Mesendoderm (in vitro differentiated cells): ENCODE measurements at places on chromosomes 5 and 9.

GRCh38 chr5:68375540-68375939 is 160.0 kb downstream of the PIK3R1 start:
- no peak for DNase-seq

DNA sequence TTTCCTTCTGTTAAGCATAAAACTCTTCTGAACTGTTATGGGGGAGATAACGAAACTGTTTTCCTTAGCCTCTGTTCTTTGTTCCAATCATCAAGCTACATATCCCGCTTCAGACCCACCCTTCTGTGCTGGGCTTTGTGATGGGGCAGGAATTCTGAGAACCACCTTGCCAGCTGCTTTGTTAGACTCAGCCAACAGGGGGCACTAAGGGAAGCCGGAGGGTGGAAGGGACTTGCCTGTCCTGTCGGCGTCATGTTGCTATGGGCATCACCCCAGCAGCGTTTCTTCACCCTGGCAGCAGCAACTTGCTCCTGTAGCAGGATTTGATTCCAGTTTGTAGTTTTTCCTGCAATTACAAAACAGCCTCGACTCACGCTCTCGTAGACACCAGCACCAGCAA is 169.1 kb downstream of the CAAP1 start:
- DNase-seq = peak; percentile 85

DNA sequence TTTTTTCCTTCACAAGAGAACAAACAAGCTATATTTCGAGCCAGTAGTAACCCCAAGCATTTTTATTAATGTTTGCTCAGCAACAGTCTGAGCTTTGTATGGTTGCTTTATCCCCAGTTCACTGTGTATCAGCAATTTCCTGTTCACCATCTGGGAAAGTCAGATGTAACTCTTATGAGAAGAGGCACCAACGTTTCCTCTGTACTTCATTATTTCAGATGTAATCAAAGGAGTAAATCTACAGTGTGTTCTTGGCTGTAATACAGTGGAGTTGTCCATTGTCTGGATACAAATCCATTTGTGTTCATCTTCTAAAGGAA is 340.2 kb downstream of the ARRDC3 start:
- no peak for DNase-seq

GRCh38 chr5:31364881-31365636 is 166.8 kb downstream of the DROSHA start:
- DNase-seq = no peak

GRCh38 chr5:4086081-4086480 is 490.4 kb downstream of the IRX1 start:
- no peak for DNase-seq

DNA sequence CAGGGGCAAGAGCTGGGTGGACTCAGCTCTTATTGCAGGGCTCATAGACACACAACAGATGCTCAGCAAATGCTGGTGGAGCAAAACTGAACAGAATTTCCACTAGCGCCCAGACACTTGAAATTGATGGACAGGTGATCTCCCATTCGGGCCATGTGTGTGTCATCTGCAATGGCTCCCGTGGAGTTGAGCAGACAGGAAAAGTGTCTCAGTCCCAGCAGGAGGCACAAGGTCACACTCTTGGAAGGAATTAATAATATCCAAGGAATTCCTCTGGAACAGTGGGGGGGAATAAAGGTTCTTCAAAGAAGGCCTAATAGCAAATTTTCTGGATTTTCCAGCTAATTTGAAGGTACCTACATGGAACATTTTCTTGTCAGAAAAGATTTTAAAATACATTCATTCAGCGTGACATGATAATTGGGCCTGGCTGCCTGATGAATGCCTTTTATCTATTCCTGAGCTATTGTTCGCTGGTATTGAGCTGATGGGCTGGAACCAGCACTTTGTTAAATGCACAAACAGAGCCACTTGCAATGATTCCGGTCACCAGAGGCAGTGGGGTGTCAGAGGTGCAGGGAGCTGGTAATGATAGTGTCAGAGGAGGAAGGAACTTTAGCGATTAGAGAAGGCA is 31.5 kb upstream of the ALDH1B1 start:
- peak; percentile 56 for DNase-seq

- peak; percentile 56 for DNase-seq
Observed at GRCh38 chr9:127926906-127927200, 3.7 kb downstream of the PIP5KL1 start.

GRCh38 chr5:158456756-158457155 is 597.8 kb upstream of the CLINT1 start:
- DNase-seq = peak; percentile 14

DNA sequence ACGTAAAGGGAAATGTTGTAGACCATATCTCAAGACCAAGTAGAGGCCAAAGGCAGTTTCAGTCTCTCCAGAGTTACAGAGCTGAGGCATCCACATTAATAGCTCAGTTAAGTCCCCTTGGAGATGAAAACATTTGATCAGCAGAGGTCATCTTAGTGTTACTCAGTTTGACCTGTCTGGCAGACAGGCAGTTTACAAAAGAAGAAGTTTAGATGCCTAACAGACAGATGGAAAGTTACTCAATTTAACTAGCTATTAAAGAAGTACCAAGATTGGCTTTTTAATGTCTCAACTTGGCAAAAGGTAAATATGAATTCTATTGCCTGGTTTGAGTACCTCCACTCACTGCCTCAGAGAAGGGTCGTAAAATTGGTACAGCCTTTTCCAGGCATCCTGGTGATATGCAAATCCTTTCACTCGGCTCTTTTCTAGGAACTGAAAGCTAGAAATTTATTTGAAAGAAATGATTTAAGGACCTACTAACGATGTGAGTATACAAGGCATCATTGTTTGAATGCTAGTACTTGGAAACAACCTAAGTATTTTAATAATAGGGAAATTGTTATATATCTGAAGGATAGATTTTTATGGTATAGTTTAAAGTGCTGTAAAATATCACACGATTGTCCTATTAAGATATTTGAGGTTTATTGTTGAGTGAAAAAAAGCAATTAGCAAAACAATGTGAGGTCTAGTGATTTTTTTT is 14.8 kb downstream of the ACO1 start:
- no peak for DNase-seq

DNA sequence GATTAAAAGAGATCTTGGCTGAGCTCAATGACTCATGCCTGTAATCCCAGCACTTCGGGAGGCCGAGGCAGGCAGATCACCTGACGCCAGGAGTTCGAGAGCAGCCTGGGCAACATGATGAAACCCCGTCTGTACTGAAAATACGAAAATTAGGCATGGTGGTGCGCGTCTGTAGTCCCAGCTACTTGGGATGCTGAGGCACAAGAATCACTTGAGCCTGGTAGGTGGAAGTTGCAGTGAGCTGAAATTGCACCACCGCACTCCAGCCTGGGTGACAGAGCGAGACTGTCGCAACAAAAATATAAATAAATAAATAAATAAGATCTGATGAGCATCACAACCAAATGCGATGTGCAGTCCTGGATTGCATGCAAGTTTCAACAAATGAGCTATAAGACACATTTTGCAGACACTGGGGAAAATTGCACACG is 8.7 kb upstream of the ENG start:
- no peak for DNase-seq

- DNase-seq = peak; percentile 56
Observed at GRCh38 chr9:88418025-88418424, 29.8 kb downstream of the SPIN1 start.

GRCh38 chr9:77980622-77981021 is 51.0 kb downstream of the GNAQ start:
- no peak for DNase-seq

DNA sequence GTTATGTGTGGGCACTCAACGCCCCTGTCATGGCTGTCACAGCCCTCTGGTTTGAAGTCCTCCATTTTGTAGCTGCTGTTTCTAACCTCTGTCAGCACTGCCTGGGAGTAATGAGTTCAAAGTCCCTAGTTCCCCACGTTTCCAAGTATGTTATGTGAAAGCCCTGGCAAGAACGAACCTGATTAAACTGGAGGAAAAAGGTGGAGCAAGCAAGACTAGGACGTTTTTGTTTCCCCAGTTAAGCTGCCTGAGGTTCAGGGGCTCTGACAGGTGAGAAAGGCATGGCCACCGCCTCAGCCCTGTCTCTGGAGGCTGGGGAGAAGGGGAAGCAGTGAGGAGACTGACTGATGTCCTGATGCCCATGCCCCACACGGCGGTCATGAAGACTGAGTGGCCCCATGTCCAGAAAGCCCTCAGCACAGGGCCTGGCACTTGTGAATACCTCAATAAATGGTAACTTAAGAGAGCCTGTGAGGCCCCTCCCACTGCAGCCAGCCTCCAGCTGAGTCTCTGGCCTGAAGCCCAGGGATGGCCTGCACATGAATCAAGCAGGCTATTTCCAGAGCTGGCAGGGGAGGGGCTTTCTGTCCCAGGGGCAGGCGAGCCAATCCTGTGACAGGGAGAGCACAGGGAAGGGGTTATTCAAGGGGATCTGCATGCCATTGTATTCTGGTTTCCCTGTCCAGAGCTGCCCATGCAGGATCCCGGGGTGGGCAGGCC is 61.8 kb downstream of the PFDN1 start:
- DNase-seq = peak; percentile 91

- no peak for DNase-seq
Observed at GRCh38 chr5:173496129-173496882, 120.1 kb downstream of the BOD1 start.

DNA sequence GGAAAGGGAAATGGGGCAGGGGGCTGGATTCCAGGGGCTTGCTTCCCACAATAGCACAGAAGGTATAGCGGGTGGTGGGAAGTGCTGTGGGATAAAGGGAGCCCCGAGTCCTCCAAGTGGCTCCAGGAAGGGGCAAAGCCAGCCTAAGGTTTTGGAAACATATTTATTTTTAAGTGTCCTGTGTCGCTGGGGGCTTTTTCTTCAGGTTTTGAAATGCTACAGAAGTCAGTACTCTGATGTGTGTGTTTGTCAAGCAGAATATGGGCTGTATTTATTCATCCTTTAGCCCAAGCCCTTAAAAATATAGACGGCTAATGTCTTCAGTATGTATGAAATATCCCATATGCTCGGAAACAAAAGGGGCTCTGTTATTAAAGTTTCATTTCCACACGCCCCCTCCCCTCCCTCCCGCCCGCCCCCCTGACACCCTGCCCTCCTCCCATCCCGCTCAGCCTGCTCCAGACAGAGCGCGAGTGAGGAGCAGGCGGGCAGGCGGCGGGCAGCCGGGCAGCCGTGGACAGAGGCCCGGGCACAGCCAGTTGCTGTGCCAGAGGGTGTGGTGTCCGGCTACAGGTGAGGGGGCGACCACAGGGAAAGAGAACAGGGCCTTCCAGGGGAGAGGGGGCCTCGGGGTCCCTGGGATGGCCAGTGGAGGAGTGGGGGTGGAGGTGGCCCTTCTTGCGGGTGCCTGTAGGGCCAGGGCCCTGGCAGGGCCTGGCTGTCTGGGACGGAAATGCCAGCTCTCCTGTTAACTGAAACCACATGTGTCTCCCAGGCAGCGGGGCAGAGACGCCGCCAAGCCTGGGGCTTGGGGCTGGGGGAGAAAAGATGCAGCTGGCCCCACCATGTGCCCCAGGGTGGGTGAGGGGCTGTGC is 39.6 kb upstream of the SYNPO start:
- no peak for DNase-seq

- DNase-seq = no peak
Observed at GRCh38 chr9:126057121-126057825, 269.4 kb upstream of the MVB12B start.

- DNase-seq = no peak
Observed at GRCh38 chr9:3647652-3648051, 121.9 kb upstream of the RFX3 start.

- DNase-seq = peak; percentile 71
Observed at GRCh38 chr9:121285835-121286687, 18.1 kb downstream of the GSN start.

- DNase-seq = no peak
Observed at GRCh38 chr9:116174347-116174746, 20.8 kb downstream of the PAPPA start.

DNA sequence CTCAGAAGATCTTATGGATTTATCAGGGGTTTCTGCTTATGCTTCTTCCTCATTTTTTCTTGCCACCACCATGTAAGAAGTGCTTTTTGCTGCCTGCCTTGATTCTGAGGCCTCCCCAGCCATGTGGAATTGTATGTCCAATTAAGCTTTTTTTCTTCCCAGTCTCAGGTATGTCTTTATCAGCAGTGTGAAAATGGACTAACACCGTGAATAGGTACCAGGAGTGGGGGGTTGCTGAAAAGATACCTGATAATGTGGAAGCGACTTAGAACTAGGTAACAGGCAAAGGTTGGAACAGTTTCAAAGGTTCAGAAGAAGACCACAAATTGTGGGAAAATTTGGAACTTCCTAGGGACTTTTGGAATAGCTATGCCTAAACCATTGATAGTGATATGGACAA is 1222.5 kb upstream of the NUDT12 start:
- no peak for DNase-seq

DNA sequence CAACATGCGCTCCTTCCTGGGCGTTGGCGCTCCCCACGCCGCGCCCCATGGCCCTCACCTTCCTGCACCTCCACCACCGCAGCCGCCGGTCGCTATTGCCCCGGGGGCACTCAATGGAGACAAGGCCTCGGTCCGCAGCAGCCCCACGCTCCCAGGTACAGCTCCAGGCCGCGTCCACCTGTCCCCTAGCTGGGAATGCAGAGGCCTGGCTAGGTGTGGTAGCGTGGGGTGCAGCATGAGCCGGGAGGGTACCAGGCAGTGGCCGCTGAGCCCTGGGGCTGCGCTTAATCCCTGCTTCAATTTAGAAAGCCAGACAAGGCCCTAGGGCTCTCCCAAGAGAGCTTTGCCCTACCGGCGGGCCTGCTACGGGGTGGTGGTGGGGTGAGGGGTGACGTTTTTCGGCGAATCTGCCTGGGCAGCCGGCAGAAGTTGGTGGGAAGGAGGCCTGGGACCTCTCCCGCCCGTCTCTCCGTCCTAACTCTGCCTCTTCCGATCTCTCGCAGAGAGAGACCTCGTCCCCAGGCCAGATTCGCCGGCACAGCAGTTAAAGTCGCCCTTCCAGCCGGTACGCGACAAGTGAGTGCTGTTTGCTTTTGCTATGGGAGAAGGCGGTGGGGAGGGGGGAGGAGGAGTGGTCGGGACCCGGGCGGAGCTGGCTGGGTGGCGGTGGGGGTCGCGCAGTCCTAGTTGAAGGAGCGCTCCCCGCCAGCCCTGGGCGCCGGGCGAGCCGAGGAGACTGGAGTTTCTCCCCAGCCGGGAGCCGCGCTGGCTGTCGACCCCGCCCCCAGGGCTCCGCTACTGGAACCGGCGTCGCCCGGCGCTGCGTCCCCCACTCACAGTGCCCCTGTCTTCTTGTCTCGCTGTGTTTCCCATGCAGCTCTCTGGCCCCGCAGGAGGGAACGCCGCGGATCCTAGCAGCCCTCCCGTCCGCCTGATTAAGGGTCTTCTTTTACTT is 4.8 kb downstream of the IRX1 start:
- peak; percentile 78 for DNase-seq

GRCh38 chr5:6493681-6494454 is 45.2 kb downstream of the UBE2QL1 start:
- no peak for DNase-seq

- DNase-seq = no peak
Observed at GRCh38 chr9:18837402-18837801, 195.6 kb downstream of the SAXO1 start.

DNA sequence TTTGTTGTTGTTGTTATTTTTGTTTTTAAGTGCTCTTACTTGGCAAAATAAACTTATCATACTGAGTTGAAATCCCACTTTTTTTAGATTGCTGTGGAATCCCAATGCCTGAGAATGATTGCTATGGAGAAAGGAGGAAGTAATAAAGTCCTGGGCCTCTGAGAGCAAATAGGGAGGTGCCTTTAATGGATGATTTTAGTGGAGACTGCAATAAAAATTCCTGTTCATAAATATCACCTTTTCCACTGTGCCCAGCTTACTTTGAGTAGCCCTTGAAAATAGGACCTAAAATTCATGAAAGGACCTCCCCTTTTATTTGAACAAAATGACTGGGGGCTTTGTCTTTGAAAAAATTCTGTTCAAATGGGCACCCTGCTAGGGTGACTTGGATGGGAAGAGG is 21.8 kb upstream of the ANKH start:
- DNase-seq = no peak

GRCh38 chr5:111345731-111346130 is 121.5 kb downstream of the CAMK4 start:
- DNase-seq = no peak
